CD8-positive, alpha-beta memory T cell (primary cell): ENCODE measurements at places on chromosomes 11 and 22. TPM values are rescaled to one million over a fixed set of nuclear protein-coding genes. Genes with fewer than 3 reads are reported as not detected.

Gene PARVA
- polyA plus RNA-seq: 0.59 TPM

Gene UCP3
- 0.36 TPM for polyA plus RNA-seq

Gene VSIG2
- polyA plus RNA-seq: not detected

Gene PGA5
- polyA plus RNA-seq: not detected
